ENCODE measurements at places on chromosomes 1 and 21. TPM values are rescaled to one million over a fixed set of nuclear protein-coding genes. Genes with fewer than 3 reads are reported as not detected.

Gene CDK18
- total RNA-seq: 12.1 TPM

Gene TAL1
- 0.71 TPM for total RNA-seq

Gene PLEKHA6
- 48.9 TPM for total RNA-seq

Gene PTPN14
- total RNA-seq: 37.4 TPM

DNA sequence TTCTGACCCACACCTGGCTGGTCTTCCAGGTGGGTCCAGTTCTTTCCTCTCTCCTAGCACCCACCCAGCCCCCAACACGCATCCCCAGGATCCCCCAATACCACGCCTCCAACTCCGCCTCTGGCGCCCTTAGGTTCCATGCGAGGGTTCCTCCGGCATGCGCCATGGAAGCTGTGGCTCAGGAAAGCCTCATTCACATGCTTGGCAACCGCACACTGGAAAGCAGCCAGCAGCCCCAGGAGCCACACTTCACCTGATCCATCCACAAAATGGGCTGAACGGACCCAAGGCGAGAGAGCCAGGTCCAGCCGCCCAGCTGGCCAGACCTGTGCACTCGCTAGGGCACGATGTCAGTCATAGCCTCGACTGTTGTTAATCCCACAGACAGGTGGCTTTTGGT lies 161.2 kb downstream of the PSMG1 start:
- no peak for DNase-seq

- DNase-seq: no peak
Measured at GRCh38 chr1:223337174-223337869, 26.7 kb downstream of the SUSD4 start.

GRCh38 chr1:182389619-182390047 lies 2.0 kb downstream of the GLUL start:
- no peak for DNase-seq

DNA sequence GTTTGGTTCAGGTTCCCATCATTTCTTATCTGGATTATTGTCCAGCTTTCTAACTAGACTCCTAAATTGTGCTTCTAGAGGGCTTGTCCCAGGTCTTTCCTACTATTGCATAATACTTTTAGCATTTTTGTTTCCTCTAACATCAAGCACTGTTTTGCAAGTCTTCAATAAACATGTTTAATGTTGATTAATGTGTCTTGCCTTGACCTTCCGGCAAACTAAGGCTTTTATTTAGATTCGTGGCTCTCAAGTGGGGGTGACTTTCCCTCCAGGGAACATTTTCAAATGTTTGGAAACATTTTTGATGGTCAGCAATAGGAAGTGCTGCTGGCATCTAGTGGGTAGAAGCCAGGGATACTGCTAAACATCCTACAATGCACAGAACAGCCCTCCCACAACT lies 90.7 kb downstream of the RPE65 start:
- no peak for DNase-seq

DNA sequence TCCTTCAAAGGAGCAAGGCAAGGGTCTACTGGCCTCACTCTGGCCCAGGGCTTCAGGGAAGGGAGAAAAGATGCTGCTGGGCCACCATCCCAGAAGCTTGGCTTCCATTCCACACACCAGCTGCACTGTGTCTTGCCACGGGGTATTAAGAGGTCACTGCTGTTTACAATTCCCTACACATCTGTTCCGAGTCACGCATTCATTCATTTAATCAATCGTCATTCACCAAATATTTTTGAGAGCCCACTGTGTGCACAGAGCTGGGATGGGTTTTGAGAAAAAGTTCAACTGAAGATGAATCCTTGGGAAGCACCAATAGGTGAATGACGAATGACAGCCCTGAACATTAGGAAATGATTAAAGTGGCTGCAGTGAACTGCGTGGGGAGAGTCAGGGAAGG lies 101.7 kb downstream of the NAV1 start:
- no peak for DNase-seq

DNA sequence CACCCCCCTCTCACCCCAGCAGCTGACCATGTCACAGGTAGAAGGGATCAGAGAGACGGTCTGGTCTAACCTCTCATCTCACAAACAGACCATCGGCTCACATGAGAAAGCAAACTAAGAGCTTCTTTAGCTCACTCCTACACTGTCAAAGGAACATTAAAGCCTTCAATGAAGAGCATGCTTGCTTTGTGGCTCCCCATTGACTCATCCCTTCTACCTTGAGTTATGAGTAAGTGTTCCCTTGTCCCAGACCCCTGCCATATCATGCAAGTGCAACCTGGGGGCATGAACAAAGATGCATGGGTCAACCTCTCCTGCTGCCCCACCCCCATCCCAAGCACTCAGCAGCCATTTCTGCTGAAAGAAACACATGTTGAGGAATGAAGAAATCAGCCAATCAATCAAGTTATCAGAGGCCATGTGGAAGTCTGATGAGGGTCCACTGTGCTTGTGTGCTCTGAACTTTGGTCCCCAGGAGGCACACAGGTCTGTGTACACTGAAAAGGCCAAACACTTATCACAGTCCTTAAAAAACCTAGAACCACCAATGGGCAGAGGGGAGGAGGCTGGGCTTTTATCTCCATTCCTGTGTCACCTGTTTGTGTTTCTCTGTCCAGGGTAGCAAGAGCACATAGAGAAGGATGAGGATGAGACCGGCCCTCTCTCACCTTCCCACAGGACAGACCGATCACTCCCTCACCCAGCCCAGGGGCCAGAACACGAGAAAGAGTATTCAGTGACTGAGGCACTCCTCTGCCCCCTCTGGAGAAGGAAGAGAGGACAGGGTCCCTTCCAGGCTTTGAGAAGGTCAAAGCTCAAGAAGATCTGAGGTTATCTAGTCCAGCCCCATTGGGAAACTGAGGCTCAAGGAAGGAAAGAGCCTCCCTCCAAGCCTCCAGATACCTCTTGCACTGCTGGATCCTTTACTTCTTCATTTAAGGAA lies 9.5 kb downstream of the ETNK2 start:
- no peak for DNase-seq

Data from kidney epithelial cell (primary cell).